WTC11 (cell line): ENCODE measurements at places on chromosomes 12 and 14.

- peak; percentile 46 for DNase-seq
Measured at GRCh38 chr12:113097716-113098440, 37.7 kb downstream of the RASAL1 start.

DNA sequence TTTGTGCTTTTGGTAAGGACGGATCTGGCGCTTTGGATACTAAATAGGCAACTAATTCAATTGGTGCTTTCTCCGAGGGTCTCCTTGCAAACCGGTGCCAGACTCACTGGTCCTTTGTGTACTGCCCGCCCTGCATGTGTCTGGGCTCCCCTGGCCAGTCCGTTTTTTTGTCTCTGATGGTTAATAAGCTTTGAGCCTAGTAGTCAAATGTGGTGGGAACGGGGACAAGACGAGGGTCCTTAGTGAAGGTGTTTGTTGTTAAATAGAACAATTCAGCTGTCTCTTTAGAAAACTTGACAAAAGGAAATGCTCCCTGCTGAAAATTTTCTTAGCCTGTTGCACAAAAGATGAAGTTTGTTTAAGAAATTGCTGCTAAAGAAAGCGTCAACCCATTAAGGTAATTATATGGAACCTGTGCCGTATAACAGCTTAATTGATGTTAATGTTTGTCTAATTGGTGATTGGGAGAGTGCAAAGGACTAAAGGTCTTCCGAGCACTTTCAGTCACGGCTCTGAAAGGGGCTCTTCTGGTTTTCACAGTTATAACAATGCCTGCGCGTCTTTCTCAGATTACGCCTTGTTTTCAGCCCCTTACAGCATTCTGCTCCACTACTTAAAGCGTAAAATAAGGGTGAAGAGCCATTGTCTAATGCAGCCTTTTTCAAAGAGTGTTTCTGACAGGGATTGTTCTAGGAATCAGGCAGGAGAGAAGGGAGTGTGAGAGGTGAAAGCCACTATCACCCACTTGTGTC is 537.4 kb downstream of the PRKD1 start:
- no peak for DNase-seq

DNA sequence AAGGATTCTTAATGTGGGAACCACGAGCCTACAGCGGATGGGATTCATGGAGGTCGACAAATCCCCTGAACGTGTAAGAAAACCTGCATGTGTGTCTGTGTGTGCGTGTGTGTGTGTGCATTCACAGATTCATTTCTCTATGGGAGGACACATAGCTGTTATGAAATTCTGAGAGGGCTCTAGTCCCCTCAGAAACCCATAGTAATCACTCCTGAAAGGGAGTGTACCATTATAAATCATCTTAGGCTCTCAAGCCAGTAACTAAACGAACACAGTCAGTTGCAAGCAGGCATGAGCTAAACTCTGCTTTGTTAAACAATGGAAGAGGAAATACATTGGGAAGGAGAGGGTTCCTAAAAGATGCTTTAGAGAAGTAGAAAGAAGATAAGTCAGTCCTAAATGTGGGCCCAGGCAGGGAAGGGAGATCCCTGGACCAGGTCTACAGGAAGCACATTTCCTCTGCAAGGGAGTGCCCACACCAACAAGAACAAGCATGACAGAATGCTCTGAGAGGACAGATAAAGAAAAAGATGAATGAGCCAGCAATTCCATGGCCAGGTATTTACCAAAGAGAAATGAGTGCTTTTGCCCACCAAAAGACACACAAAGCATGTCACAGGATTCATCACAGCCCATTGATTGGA is 91.3 kb downstream of the ITPR2 start:
- DNase-seq, result no peak

DNA sequence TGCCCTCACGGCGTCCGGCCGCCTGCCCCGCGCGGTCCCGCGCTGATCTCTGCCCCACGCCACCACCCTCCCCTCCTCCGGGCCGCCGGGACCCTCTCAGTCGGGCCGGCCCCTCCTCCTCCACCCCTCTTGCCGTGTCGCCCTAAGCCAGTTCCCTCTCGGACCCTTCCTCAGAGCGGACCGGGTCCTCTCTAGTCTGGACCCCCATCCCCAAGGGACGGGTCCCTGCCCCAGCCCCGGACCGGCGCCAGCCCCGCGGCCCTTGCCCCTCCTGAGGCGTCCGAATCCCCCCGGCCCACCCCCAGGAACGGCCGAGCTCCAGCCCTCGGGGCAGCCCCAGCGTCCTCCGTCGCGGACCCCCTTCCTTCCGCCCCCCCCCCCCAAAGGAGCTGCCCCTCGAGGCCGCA is 485 bp downstream of the PPP4R4 start:
- peak; percentile 50 for DNase-seq

- DNase-seq, result no peak
Measured at GRCh38 chr14:20631023-20631879, 10.2 kb downstream of the OR6S1 start.
